Epithelial cell of prostate (primary cell): ENCODE measurements at places on chromosomes 3 and 15.

GRCh38 chr3:119628390-119628789 lies 30.7 kb downstream of the PLA1A start:
- no peak for DNase-seq

DNA sequence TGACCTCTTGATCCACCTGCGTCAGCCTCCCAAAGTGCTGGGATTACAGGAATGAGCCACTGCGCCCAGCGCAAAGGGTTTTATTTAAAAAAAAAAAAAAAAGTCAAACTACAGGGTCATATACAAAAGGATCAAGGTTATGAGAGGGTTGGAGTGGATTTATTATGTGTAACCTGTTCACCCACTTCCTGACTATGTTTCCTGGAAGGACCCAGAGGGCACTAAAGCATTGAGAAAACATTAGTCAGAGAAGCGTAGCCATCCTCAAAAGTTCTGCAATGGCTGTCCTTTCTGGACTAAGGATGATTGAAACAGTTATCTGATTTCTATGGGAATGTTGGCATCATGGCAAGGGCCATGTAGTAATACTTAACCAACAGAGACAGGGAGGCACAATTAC lies 7.3 kb upstream of the SCAPER start:
- no peak for DNase-seq

DNA sequence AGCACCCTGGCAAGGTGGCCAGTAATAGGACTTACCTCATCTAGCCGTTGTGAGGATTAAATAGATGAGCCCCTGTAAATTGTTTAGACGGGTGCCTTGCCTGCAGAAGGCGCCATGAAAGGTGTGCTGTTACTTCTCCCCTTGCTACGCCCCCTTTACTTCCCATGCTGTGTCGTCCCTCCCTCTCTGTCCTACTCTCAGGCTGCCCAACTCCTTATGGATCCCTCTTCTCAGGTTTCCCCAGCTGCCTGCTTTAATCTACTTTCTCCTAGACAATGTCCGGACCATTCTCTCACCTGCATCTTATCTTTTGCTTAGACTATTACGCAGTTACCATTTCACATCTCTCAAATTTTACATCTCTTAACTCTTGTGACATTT lies 1.7 kb upstream of the FBXW12 start:
- DNase-seq, result no peak

- no peak for DNase-seq
Observed at GRCh38 chr3:182252802-182253201, 540.5 kb upstream of the ATP11B start.

GRCh38 chr3:159865041-159865579 lies 123.5 kb upstream of the IL12A start:
- DNase-seq, result no peak

DNA sequence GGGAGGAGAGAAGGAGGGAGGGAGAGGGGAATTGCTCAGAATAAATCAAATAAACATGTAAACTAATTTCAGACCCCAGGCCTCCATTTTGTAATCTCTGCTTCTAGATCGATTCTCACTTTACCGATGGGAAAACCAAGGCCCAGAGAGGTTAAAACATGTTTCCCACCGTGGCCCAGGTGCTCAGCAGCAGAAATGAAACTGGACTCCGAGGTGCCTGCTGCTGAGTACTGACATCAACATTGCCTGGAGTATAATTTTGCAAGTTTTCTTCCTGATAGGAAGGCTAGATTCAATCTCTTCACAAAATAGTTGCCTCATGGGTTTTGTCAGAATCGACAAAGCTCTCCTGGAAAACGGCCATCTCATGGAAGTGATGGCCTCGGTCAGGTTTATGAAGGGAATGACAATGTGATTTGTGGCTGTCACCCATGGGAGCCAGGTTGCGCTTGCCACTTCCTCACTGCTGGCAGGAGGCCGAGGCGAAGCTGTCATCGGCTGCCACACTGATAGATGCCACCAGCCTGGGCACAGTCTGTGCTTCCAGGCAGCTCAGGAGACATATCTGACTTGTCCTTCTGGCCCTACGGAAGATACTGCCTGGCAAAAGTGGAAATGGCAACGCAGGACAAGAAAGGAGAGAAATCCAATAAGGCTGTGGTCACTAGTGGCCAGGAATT lies 133.1 kb upstream of the LRRN1 start:
- peak; percentile 2 for DNase-seq

DNA sequence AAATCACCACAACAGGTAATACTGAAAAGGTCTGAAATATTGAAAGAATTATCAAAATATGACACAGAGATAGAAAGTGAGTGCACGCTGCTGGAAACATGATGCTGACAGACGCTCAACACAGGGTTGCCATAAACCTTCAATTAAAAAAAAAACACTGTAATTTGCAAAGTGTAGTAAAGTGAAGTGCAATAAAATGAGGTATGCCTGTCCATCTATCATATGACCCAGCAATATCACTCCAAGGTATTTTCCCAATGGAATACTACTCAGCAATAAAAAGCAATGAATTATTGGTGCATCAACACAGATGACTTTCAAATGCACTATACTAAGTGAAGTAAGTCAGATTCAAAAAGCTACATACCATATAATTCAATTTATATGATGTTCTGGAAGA lies 47.6 kb upstream of the SLC12A8 start:
- DNase-seq, result no peak

GRCh38 chr15:27271258-27271657 lies 300.3 kb downstream of the GABRG3 start:
- DNase-seq, result no peak

GRCh38 chr3:33663042-33663441 lies 55.0 kb downstream of the CLASP2 start:
- no peak for DNase-seq

GRCh38 chr3:7950890-7951289 lies 550.7 kb upstream of the LMCD1 start:
- no peak for DNase-seq

GRCh38 chr3:194496217-194496919 lies 9.6 kb upstream of the ATP13A3 start:
- DNase-seq, result no peak

- no peak for DNase-seq
Observed at GRCh38 chr3:159038405-159038804, 236.6 kb downstream of the MFSD1 start.

DNA sequence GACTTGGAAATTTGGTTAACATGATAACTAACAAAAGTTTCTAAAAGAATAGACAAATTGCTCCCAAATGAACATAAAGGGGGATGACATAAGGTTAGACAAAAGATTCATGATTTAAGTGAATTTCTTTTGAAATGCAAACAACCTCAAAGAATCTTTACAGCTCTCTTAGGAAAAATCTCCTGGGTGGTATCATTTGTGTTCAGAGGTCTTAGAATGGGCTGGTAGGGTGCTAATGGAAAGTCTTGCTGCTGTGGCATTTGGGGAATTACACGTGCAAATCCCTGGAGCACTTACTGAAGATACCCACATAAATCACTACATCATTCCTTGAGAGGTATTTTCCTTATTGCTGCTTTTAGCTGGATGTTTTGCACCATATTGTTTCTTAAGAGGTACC lies 14.4 kb upstream of the ROBO2 start:
- no peak for DNase-seq

- DNase-seq, result no peak
Observed at GRCh38 chr3:110234831-110235230, 836.8 kb upstream of the NECTIN3 start.

DNA sequence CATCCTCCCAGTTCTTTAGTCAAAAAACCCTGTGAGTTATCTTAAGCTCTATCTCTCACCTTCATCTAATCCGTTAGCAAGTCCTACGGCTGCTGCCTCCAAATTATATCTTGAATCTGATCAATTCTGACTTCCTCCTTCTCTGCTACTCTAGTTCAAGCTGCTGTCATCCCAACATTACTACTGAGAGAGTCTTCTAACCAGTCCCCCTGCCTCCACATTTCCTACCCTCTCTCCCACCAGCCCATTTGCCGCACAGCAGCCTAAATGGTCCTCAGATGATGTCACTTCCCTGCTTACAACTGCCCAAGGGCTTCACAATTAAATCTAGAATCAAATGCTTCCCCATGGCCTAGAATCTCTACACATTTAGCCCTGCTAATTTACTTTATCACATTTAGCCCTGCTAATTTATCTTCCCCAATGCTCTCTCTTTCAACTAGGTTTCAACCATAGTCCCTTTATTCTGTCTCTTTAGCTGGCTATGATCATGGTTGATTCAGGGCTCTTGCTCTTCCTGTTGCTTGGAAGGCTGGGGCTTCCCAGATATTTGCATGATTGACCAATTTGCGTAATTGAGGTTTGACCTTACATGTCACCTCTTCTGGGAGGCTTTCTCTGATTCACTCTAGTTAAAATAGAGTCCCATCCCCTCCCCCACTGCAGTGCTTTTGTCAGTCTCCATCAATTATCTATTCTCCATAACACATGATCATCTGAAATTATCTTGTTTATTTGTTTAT lies 11.0 kb upstream of the ARL14 start:
- DNase-seq, result no peak

GRCh38 chr3:179113903-179114302 lies 34.3 kb upstream of the PIK3CA start:
- no peak for DNase-seq

DNA sequence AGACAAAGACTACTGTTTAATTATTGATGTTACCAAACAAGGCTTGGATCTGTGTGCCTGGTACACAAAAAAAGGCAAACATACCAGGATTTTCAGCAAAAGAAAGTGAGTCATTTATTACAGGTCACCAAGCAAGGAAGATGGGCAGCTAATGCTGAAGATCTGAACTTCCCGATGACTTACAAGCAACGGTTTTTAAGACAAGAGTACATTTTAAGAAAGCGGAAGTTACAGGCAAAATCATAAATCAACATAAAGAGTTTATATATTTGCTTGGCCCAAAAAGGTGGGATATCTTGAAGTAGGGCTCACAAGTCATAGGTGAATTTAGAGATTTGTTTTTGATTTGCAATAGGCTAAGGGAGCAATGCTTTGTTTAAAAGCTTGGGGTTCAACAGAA lies 125.4 kb upstream of the SPATA16 start:
- DNase-seq, result no peak

DNA sequence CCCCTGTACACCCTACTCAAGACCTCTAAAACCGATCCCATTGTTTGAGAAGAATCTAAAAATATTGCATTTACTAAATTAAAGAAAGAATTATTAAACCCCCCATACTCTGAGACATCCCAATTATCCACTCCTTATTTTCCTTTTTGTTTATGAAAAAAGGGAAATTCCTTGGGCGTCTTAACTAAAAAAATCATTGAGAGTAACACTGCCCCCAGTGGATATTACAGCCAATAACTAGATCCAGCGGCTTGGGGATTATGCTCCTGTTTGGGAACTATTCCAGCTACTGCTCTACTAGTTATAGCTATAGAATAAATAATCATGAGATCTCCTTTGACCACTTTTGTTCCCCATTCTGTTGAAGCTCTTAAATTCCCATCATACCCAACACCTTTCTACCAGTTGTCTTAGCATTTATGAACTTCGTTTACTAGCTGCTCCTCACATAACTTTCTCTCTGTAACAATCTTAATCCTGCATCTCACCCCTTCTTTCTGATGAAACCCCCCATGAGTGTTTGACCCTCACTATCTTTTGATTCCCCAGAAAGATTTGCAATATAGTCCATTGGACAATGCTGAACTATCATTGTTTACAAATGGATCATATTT lies 12.7 kb upstream of the CFAP91 start:
- DNase-seq, result no peak

GRCh38 chr3:133754455-133754854 lies 8.3 kb downstream of the TF start:
- DNase-seq, result peak; percentile 18

DNA sequence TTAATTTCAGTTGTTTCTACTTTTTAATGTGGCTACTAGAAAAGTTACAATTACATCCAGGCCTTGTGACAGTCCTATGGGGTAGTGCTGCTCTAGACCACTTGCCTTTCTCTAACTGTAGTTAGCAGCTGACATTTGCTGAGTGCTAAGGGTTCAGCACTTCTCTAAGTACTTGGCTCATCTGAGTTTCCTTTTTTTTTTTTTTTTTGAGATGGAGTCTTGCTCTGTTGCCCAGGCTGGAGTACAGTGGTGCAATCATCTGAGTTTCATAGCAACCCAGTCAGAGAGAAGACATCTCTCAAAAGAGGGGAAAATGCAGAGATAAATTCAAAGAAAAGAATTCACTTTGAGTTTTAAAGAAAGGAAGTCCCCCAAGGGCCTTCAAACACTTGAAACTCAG lies 130.8 kb downstream of the MYLK start:
- DNase-seq, result no peak

DNA sequence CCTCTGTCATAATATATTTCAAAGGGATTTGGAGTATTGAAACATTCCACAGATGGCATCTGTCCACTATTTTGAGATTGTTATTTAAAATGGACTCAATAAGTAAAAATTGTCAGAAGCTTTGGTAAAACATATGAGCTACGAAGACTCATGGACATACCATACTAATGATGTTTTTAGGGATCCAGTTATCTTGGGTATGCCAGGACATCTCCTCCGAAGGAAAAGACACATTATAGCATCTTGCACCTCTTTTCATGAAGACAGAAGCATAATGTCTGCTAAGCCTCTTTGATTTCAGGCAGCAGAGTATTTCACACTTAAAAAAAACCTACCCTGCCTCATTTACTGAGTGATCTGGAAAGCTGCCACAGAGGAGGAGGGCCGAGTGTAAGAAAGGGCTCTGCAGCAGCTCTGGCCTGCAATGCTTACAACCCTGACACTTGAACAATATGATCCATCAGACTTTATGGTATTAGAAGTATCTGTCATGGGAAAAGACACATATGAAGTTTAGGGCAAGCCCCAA lies 284.8 kb downstream of the TUSC7 start:
- no peak for DNase-seq
